ENCODE measurements at places on chromosomes 11 and 22.

- DNase-seq = no peak
These were observed at the start of gene CECR2 for GRCh38 chr22:17369439-17370025. CECR2 (plus strand) TSS chr22:17369460; CDS start chr22:17369784, 324 bp downstream.

- no peak for DNase-seq
These were observed 757 bp downstream of the RNASEH2C start for GRCh38 chr11:65719871-65720210.

DNA sequence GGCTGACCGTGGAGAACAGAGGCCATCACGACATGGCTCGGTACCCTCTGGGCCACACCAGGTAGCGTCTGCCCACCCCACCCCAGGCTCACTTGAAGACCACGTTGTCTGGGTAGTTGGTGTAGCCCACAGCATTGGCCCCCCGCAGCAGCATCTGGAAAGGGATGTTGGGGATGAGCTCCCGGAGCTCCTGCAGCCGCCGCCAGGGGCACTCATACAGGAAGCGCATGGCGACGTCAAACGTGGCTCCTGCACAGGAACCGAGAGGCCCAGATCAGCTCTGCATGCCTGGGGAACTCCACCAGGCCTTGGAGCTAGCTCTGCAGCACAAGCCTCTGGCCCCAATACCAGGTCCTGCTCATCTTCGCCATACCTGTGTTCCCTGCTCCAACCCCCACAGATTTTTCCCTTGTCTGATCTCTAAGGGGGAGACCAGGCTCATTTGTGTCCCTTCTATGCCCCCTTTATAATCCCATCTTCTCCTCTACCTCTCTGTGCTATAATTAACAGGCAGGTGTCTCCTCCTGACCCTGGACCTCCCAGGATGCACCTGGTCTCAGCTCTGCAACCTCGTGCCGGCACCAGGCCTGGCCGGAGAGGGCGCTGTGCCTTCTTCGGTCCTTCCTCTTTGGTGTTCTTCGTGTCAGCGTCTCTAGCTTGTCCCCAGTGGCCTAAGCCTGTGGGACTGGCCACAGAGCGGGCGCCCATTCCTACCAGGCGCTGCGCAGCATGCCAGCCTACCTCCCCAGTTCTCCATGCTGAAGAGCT lies 5.0 kb upstream of the LRFN4 start:
- DNase-seq = no peak

DNA sequence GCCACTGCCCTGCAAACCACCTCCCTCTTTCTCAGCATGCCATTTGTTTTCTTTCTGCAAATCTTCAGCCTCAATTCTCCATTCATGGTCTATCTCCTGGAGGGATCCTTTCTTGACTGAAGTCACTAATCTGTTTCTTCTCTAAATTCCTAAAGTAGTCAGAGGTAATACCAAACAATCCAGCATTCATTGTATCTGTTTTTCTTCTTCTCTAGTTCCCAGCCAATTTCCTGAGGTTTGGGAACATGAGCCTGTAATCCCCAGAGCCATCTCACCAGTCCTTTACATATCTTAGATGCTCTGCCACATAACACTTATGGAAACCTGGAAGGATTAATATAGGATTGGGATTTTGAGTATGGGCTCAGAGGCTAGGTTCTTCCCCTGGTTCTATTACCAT lies 86.5 kb downstream of the MICAL2 start:
- DNase-seq = no peak

DNA sequence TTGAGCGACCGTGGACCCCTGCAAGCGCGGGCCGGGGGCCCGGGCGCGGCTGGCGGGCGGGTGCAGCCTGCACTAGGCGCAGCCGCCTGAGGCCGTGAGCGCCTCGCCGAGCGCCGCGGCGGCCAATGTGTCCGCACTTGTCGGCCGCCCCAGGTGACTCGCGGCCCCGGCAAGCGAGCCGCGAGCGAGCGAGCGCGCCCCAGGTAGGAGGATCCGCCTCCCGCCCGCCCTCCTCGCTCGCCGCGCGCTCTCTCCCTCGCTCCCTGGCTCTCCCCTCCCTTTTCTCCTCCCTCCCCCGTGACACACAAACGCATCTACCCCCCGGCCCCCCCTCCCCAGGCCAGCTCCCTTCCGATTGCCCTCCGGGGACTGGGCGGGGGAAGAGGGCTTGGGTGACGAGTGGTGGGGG lies at the start of gene WNT7B:
Gene WNT7B (minus strand): TSS at position 160 of the 409 bp plus-strand sequence. CDS start 408 bp downstream, outside the sequence.
- DNase-seq = no peak

GRCh38 chr22:31098632-31099110 lies 8.7 kb downstream of the SELENOM start:
- DNase-seq = no peak

- no peak for DNase-seq
These were observed 149.4 kb downstream of the SNX19 start for GRCh38 chr11:130766650-130767565.

GRCh38 chr11:18452927-18453326 lies 2.7 kb upstream of the LDHAL6A start:
- DNase-seq = no peak

- no peak for DNase-seq
These were observed 5.8 kb downstream of the SHANK2 start for GRCh38 chr11:71246559-71246958.

GRCh38 chr22:41862530-41863266 lies 29.8 kb downstream of the SREBF2 start:
- DNase-seq = no peak

- no peak for DNase-seq
These were observed 63.2 kb downstream of the SHISAL1 start for GRCh38 chr22:44249376-44250147.

DNA sequence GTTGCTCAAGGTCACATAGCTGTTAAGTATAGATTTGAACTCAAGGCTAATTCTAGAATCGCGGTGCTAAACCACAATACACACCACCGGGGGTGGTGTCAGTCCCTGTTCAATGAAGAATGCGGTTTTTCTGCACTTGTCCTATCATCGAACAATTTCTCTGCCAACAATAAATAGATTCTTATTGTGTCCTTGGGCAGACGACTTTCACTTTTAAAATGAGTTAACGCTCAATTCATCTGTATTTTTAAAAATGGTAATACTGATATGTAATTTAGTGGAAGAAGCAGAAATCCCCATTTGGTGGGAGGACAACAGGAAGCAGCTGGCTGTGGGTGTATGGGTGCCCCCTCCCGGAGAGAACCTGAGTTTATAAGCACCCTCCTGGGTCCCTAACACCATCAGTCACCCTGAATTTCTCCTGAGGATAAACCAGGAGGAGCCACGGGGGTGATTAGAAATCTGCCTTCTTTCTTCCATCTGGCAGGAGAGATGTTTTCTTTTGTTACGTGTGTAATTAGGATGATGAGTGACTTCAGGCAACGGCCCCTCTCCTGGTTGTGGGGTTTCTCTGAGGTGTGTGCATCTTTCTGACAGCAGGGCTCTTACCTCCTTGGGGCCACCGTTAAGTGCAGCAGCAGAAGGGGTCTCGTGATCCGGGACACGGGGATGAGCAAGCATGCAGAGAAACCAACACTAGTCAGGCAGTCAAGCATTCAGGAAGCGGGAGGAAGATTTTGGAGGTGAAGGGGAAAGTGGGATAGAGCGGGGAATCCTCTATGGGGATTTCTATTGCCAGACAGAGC lies 87.7 kb downstream of the GRAMD1B start:
- no peak for DNase-seq

- DNase-seq = no peak
These were observed 88.9 kb downstream of the MAML2 start for GRCh38 chr11:96254087-96254486.

GRCh38 chr11:131924457-131925201 lies 554.2 kb downstream of the NTM start:
- no peak for DNase-seq

GRCh38 chr11:120819003-120819402 lies 204.9 kb upstream of the TBCEL start:
- no peak for DNase-seq

- DNase-seq = no peak
These were observed 1506.8 kb downstream of the BRD1 start for GRCh38 chr22:48320683-48321451.

- DNase-seq = no peak
These were observed 118.6 kb upstream of the C11orf87 start for GRCh38 chr11:109303342-109303741.

GRCh38 chr22:27794226-27794625 lies 7.3 kb downstream of the MN1 start:
- DNase-seq = no peak

DNA sequence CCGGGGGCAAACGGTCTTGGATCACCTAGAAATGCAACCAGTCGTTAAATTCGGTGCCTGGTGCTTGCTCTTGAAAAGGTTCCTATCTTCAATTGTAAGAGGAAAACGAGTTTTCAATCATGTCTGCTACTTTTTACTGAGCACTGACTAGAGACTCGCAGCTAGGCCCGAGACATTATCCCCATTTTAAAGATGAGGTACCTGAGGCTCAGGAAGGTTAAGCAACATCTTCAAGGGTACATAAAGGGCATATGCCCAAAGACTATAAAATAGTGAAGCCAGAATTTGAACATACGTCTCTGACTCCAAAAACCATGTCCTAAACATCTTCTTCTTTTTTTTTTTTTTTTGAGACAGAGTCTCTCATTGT lies 638 bp upstream of the PISD start:
- no peak for DNase-seq

DNA sequence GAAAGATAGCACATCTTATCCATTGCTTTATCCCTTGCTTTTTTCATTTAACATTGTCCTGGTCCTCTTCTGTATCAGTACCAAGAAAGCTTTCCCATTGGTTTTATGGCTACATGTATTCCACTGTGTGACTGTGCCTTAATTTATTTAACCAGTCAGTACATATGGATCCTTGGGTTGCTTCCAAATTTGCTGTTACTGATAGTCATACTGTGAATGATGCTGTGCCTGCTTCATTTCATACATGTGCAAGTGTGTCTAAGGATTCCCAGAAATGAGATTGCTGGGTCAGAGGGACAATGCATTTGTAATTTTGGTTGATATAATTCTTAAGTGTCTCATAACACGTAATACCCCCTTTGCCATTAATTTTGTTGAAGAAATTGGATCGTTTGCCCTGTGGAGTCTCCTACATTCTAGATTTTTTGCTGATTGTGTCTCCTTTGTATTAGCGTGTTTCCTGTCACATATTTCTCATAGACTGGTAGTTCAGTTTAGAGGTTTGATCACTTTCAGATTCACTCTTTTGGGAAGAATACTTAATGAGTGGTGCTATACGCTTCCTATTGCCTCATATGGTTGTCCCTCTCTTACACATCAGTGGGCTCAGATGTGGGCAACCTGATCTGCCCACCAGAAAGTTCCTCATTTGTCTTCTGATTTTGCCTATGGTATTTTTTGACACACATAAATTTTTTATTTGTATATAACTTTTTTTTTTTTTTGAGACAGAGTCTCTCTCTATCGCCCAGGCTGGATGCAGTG lies 35.3 kb downstream of the MYBPC3 start:
- no peak for DNase-seq

DNA sequence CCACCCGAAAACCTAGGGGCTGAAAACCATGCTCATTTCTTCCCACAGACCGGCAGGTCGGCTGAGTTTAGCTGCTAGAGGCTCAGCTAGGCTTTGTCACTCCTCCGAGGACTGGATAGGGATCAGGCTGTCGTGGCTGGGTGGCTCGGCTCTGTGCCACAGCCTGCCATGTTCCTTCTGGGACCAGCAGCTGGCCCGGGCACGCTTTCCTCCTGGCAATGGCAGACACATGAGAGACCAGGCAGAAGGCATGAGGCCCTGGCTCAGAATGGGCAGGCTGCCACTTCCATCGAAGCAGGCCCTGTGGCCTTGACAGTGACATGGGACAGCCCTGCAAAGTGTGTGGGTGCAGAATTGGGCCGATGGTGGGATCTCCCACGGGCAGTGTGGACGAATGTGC lies 20.9 kb downstream of the PARVG start:
- DNase-seq = no peak

DNA sequence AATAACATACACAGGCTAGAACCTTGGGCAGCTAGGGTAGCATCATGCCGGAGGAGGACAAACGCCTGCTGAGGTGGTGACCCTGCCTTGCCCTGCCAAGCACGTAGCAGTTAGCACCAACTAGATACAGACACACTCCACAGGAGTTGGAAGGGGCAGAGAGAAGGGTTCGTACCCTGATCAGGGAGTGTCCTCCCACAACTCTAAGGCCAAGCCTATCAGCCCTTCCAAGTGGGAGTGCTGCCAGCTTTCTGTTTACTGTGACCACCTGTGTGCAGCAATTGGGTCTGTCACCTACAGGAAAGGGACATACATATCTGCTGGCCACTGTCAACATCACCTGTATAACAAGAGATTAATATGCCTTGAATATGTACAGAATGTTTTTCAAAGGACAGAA lies 1.9 kb upstream of the THAP7 start:
- DNase-seq = no peak

- DNase-seq = no peak
These were observed 84.2 kb downstream of the CCDC83 start for GRCh38 chr11:85939099-85940015.

GRCh38 chr11:19253153-19253745 lies 12.5 kb upstream of the E2F8 start:
- DNase-seq = no peak

DNA sequence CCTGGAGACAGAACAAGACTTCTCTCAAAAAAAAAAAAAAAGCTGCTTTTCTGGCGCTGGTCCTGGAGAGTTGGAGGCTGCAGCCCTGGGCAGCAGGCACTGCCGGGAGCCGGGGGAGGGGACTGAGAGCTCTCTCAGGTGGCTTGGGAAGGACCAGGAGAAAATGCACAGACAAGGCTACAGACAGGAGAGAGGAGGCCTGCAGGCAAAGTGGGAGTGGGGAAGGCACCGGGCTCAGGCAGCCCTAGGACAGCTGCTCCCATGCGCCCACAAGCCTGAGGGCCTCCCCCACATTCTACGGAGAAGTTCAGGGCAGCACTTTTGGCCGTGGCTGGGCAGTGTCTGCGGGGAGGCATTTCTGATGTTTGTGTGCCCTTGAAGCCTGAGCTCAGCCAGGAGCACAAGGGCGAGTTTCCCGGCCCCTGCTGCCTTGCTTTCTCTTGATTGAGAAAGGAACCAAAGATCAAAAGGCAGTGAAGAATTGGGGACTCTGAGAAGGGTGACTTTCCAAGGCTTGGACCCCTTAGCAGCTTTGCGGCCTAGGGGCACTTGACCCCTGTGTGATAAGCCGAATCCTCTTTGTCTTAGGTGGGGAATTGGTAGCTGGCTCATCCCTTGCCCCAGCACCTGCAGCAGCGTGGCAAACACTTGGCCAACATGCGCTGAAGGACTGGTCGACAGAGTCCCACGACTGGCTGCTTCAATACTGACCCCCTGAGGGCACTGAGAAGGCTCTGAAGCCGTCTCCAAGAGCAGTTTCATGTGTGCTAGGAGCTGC lies 35.3 kb downstream of the PPM1F start:
- DNase-seq = no peak

DNA sequence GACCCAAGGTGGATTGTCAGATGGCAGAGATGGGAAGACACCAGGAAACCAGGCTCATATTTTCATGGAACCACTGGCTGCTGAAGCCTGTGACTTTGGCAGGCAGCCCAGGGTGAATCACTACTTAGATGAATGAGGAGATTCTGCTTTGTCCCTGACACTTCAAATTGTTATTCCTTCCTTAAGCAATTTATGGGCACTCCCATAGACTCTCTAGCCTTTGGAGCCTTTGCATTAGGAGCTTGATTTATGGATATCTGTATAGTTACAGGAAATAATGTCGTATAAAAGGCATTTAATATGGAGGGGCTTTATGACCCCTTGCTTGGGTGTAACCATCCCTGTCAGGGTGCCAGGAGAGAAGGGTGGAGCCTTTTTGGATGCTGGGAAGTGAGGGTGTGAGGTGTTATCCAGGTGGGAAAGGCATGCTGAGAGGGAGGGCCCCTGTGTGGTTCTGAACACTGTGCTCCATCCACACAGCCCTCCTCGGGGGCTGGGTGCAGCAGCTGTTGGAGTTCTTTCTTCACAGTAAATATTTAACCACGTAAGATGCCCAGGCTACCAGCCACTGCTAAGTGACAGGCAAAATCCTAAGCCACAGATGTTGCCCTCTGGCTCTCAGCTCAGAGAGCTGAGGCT lies 35.3 kb downstream of the IL18 start:
- no peak for DNase-seq
